T-cell (primary cell): ENCODE measurements at places on chromosomes 4 and X. TPM values are rescaled to one million over a fixed set of nuclear protein-coding genes. Genes with fewer than 3 reads are reported as not detected.
A peak's percentile ranks its signal among the peaks of the same experiment; 100 is the strongest.

DNA sequence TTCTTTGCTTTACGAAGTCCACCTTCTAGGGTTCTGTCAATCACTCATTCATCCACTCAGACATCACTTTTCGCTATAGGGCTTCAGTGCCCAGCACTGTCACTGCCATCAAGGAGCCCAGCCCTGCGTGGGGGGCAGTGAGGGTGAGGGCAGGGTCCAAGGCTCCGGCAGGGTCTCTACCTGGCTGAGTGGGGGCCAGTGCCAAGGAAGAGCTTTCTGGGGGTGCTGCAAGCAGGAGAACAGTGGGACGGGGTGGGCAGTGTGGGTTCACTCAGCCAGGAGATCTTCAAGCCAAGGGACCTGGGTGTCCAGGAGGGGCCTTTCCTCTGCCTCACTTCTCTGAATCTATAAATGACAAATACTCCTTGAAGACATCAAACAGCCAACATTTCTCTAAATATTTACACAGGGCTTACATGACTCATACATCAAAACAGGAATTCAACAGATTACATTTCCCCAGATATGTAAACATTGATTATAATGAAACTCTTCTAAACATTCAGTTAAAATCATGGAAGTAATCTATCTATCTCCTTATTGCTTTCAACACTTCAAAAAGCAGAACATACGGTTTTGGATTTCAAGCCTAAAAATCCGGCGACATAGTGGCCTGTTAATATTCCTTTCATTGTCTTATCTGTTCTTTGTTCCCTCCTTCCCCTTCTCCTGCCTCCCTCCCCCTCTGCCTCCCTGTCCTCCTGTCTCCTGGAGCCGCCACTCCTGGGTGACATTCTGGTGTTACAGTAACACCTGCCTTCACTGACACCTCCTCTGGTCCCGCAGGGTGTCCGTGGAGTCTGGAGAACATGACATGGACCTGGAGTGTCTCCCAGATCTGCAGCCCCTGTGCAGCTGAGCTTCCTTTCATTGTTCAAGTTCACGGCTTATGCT lies 94.4 kb upstream of the ADRA2C start:
- DNase-seq: no peak
- H3K27ac ChIP-seq: no peak overlapping the region
- no peak overlapping the region for H3K4me3 ChIP-seq
- no peaks in the 10 kb centered on the region for H3K27me3 ChIP-seq
- no peaks in the 10 kb centered on the region for H3K36me3 ChIP-seq

DNA sequence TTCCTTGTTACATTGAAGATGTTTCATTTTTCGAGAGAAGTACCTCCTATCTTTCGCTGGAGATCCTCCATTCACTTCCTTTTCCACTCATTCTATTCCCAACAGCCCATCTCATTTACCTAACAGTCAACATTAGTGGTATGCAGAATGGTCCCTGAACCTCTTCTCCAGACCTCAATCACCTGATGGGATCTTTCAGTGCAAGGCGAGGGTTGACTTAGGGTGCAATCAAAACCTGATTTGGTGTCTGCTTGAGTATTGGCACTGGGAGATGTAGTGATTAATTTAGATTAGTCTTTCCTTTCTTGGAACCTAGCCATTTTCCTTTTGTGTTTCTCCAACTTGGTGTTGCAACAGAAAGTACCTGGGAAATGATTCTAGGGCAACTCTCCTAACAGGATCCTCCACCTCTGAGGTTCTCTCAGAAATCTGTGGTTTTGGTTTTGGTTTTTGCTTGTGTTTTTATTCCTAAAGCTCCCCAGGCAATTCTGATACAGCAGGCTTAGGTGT lies 18.4 kb downstream of the DDX3X start:
- H3K27me3 ChIP-seq: no peaks in the 10 kb centered on the region
- H3K36me3 ChIP-seq: peaks cover 13% of the 10 kb centered on the region
- no peak overlapping the region for H3K27ac ChIP-seq
- H3K4me1 ChIP-seq: no peaks in the 10 kb centered on the region

- peak; percentile 60 for DNase-seq
- no peaks in the 10 kb centered on the region for H3K27me3 ChIP-seq
- H3K4me1 ChIP-seq: peaks cover 8% of the 10 kb centered on the region
- no peak overlapping the region for H3K4me3 ChIP-seq
Observed at GRCh38 chr4:113682730-113683537, 78.6 kb downstream of the CAMK2D start.

GRCh38 chr4:184453365-184454160 lies 20.8 kb downstream of the IRF2 start:
- peak; percentile 45 for DNase-seq
- peaks cover 19% of the 10 kb centered on the region for H3K4me1 ChIP-seq
- peak overlapping the region; percentile 71 for H3K27ac ChIP-seq

DNA sequence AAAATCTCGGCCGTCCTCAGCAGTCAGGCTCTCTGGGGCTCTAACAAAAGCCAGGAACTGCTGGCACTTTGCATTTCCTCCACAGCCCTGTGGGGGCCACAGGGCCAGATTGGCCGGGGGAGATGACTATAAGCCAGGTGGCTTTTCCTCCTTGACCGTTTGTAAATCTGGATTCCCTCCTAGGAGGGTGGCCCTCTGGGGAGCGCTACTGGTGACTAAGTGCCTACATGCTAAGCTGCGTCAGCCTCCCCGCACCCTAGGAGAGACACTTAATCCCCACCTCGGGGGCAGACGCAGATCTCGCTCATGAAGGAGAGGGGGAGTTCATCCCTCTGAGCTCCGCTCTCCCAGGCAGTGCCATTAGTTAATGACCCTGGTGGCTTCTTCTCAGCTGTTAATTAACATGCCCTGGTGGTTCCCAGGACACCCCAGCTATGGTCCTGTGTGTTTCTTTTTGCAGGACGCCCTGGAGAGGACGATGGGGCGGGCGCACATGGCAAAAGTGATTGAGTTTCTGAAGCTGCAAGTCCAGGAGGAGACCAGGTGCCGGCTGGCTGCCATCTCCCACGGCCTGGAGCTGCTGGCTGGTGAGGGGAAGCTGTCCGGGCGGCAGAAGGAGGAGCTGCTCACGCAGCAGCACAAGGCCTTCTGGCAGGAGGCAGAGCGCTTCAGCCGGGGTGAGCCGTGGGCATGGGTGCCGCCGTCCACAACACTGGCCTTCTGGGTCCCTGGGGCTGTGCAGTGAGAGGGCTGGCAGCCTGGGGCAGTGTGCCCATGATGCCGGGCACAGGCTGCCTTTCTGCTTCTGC lies 41.6 kb downstream of the EVC start:
- no peak for DNase-seq
- no peaks in the 10 kb centered on the region for H3K36me3 ChIP-seq
- no peak overlapping the region for H3K4me3 ChIP-seq
- H3K27me3 ChIP-seq: no peaks in the 10 kb centered on the region

DNA sequence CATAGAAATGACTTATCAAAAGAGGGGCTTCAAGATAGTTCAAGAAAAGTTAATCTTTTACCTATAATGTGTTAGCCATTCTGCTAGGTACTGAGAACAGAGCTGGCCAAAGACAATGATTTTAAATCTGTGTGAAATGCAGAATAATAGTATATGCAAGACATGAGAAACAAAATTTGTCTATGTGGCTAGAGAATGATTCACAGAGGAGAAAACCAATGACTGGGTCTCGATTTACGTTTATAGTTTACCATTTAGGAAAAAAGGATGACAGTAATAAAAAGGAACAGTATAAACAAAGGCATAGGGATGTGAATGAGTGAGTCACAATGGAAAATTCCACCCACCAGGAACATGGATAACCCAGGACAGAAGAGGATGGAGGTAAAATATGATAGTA lies 31.9 kb downstream of the NPFFR2 start:
- no peaks in the 10 kb centered on the region for H3K4me1 ChIP-seq
- no peak overlapping the region for H3K4me3 ChIP-seq
- DNase-seq: no peak
- H3K36me3 ChIP-seq: no peaks in the 10 kb centered on the region
- H3K27ac ChIP-seq: no peak overlapping the region

DNA sequence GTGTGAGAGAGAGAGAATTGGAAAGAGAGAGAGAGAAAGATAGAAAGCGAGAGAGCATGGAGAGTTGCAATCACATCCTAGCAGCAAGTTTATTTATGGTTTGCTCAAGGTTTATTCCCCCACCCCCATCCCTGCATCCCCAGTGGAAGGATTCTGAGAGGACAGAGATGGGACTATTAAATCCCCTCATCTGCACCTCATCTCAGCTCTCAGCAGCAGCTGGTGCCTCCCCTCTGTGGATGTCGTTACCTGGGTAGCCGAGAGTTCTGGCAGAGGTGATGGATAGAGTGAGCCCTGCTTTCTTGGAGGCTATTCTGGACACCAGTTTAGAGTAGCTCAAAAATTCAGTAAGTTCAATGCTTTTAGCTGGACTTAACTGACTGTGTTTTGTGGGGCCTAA lies 132.0 kb upstream of the RAI2 start:
- no peaks in the 10 kb centered on the region for H3K27me3 ChIP-seq
- no peak overlapping the region for H3K4me3 ChIP-seq
- no peak overlapping the region for H3K27ac ChIP-seq
- H3K36me3 ChIP-seq: no peaks in the 10 kb centered on the region

DNA sequence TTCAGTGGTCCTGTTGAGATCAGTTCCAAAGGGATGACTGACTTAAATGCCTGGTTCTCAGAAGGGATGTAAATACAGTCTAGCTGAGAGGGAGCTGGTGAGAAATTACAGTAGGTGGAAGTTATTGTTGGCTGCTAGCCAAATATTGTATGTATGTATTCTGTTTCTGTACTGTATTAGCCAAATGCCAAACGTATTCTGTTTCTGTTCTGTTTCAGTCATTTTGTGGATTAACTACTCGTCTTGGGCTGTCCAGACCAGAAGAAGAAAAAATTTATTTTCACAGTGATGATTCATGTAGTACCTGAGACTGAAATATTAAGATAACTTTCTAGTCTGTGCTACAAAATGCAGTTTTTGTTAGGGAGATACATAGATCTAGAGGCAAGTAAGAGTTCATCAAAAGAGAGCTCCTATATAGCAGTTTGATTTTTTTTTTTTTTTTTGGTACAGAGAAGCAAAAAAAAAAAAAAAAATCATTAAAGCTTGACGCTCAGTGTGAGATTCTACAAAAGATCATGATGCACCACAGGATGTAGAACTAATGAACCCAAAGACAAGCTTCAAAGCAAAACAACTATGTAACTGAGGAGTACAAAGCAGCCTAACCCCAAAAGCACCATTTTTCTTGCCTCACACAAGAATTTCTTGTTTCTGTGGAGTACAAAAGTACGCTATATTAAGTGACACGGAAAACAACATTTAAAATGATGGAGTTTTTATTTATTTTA lies 54.8 kb downstream of the CASP6 start:
- DNase-seq: no peak
- H3K27me3 ChIP-seq: no peaks in the 10 kb centered on the region
- H3K4me1 ChIP-seq: peaks cover 49% of the 10 kb centered on the region
- no peaks in the 10 kb centered on the region for H3K36me3 ChIP-seq
- H3K4me3 ChIP-seq: no peak overlapping the region

- H3K36me3 ChIP-seq: no peaks in the 10 kb centered on the region
- H3K27ac ChIP-seq: no peak overlapping the region
- H3K4me3 ChIP-seq: no peak overlapping the region
Observed at GRCh38 chrX:23374291-23374690, 39.6 kb downstream of the PTCHD1 start.

- no peak overlapping the region for H3K4me3 ChIP-seq
- no peaks in the 10 kb centered on the region for H3K36me3 ChIP-seq
- H3K4me1 ChIP-seq: peaks cover 17% of the 10 kb centered on the region
- no peak for DNase-seq
- no peak overlapping the region for H3K27ac ChIP-seq
Observed at GRCh38 chrX:53095796-53096195, 1.9 kb downstream of the KANTR start.

DNA sequence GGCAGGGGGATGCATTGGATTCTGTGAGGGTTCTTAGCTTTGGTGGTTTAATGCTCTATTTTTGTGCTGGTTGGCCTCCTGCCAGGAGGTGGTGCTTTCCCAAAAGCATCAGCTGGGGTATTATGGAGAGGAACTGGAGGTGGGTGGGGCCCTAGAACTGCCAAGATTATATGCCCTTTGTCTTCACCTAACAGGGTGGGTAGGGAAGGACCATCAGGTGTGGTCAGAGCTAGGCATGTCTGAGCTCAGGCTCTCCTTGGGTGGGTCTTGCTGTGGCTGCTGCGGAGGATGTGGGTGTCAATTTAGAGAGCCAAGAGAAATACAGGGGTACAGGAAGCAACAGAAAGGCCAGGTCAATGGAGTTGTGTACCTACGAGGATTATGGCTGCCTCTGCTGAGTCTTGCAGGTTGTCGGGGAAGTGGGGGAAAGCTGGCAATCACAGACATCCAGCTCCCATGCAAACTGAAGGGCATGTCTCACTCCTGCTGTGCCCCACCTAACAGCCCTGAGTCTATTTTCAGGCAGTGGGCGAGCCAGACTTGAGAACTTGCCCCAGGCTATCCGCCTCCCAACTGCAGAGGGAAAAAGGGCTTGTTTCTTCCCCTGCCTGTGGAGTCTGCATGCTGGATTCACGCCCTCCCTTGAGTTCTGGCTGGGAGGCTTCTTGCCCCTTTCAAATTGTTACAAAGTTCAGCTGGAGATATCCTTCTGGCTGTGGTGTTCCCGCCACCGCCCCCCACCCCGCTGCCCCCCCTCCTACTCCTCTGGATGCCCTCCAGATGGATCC lies 212.0 kb downstream of the COMMD8 start:
- H3K4me1 ChIP-seq: no peaks in the 10 kb centered on the region
- DNase-seq: no peak
- no peak overlapping the region for H3K27ac ChIP-seq
- no peak overlapping the region for H3K4me3 ChIP-seq

- no peaks in the 10 kb centered on the region for H3K4me1 ChIP-seq
- no peak overlapping the region for H3K4me3 ChIP-seq
- no peak for DNase-seq
Observed at GRCh38 chrX:97402333-97402732, 518.6 kb downstream of the RPA4 start.

DNA sequence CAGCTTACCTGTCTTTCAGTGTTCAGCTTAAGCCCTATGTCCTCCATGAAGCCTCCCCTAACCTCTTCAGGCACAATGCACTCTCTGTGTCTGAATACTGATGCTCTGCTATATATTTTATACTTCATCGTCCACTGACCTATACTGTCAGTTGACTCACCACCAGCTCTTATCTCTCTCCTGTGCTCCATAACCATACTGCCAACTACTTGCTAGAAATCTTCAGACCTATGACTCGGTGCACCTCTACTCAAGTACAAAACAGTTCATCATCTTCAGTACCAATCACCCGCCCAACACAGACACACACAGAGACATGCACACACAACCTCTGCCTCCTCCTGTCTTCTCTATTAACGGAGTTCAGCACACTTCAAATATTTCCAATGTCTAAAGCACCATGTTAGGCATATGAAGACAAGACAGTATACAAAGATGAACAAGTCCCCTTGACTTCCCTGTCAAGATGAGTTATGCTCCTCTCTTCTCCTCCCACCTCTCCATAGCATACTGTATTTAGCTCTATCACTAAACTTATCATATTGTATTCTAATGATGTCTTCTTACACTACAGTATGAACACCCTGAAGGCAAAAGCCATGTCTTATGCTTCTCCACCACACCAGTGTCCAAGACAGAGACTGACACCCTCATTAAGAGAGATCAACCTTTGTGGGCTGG lies 42.5 kb downstream of the ARHGEF6 start:
- H3K4me3 ChIP-seq: no peak overlapping the region
- peaks cover 39% of the 10 kb centered on the region for H3K36me3 ChIP-seq
- peaks cover 2% of the 10 kb centered on the region for H3K4me1 ChIP-seq
- H3K27me3 ChIP-seq: no peaks in the 10 kb centered on the region
- DNase-seq: no peak

Gene TCEAL6
- total RNA-seq: not detected
